ENCODE measurements at places on chromosomes 7 and 10.

GRCh38 chr7:142961595-142961972 lies 579 bp downstream of the KEL start:
- no peak for DNase-seq

DNA sequence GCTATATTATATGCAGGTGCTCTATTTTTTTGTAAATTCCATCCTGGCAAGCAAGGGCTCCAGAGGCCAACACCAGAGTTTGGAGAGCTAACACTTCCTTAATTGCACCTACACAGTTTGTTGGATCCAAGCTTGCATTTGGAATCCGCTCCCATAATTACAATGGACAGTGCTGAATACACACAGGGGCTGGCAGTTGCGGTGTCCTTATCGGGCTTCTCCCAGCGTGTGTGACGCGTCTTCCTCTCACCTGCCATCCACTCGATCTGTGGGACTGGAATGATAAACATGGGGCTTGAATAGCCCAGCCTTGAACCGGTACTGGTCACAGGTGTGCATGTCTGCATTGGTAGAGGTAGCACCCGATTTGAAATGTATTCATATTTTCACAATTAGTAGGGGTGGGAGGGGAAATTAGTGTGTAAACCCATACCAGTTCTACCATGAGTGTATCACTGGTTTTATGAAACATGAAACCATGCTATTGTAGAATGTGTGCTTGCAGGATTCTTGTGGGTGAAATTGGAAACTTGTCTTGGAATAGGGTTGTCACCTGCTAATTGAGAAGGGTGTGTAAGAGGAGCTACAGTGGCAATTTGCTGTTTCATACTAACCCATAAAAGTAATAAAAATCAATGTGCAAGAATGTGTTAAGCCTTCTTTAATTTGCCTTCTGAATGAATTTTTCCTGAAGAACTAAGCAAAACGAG lies 316.5 kb downstream of the WDR11 start:
- no peak for DNase-seq

- DNase-seq = no peak
Observed at GRCh38 chr7:159139202-159139601, 5.5 kb downstream of the VIPR2 start.

GRCh38 chr10:117663750-117664149 lies 121.2 kb downstream of the EMX2 start:
- no peak for DNase-seq

DNA sequence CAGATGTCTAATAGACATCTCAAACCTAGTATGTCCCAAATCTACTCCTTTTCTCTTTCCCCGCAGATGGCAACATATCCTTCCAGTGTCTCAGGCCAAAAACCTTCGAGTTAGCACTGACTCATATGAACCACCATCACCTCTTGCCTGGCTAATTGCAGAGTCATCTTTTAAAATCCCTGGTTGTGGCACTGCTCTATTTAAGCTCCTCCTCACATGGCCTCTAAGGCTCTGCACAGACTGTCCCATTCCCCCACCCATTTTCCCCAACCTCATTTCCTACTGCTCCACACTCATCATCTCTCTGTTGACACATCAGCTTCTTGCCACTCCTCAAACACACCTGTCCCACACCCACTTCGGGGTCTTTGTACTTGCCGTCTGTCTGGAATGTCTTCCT lies 16.8 kb upstream of the HBP1 start:
- DNase-seq = no peak

- no peak for DNase-seq
Observed at GRCh38 chr7:89695241-89695640, 459.0 kb upstream of the STEAP1 start.

- no peak for DNase-seq
Observed at GRCh38 chr10:100038561-100039071, 28.9 kb upstream of the DNMBP start.

DNA sequence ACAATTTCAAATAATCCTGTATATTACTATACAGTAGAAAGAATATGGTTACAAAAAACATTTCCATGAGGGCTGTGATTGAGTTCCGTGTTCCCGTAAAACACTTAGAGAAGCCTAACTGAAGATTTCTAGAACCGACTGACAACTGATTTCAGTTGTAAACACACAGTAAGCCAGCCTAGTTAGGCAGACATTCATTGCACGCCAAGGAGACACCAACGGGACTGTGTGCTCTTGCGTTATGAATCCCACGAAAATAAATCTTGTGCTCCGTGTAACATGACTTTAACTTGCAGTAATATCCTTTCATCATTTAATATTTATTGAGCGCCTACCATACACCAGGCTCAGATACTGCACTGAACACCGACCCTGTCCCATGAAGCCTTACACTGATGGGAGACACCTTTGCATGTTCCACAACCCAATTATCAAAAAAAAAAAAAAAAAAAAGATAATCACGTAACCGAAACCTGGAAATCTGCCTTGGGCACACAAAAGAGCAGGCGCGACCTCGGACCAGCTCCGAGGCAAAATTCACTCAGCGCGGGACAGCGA lies 420 bp upstream of the KLHL7 start:
- no peak for DNase-seq

Data from stimulated activated CD4-positive, alpha-beta T cell treated with anti-CD3 and anti-CD28 coated beads, TNF-alpha, amount 100 ng/mL, for 48 hours (primary cell).